ENCODE measurements at places on chromosomes 5 and 9.

- no peak for DNase-seq
Observed at GRCh38 chr5:160175438-160176218, 53.7 kb upstream of the FABP6 start.

DNA sequence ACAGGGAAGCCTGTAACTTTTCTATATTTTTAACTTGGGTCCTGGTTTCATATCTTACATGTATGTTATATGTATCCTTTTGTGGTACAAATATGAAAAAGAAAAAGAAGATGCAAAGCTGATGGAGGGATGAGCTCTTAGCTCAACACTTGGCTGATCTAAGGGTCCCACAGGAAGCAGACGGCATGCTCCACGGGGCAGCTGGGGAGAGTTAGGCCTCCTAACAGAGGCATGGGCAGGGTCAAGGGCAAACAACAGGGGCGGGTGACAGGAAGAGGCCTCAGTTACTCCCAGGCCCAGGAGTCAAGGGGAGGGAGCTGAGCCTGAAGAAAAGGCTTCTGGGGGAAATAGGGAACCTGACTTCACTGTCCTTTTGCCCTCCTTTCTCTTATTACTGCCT lies 287.2 kb downstream of the ZSWIM6 start:
- no peak for DNase-seq

DNA sequence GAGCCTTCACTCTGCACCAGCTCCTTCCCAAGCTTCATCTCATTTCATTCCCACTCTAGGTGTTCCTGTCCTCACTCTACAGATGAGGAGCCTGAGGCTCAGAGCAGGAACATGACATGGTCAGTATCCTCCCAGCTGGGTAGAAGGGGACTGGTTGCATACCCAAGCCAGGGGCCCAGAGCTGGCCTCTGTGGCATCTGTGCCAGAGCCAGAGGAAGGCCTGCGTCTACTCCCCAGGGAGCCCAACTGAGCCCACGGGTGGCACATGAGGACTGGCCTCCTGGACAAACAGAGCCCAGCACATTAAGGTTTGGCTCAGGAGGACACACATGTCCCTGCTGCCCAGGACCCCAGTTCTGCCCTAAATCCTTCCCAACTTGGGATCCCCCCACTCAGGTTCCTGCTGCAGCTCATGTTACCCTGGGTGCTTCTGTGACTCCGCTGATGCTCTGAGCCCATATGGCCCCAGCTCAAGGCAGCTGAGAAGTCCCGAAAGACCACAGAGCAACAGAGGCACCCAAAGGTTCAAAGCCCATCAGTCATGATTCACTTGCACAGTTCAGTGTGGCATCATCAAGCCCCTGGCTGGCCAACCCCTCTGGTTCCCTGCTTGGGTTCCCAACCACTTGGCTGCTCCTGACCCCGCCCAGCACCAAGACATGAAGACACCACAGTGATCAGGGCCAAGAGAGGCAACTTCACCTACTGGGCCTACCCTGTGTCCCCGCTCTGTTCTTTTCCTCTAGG lies 8.5 kb upstream of the NEURL1B start:
- DNase-seq = no peak

DNA sequence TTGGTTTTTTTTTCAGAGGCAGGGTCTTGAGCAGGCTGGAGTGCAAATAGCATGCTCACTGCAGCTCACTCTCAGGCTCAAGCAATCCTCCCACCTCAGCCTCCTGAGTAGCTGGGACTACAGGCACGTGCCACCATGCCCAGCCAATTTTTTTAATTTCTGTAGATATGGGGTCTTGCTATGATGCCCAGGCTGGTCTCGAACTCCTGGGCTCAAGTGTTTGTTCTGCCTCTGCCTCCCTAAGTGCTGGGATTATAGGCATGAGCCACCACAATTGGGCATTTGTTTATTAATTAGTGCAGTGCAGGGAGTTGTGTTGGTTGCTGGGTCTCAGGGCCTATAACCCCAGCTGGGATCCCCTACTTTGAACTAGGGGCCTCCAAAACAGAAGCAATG lies 47.0 kb downstream of the CXXC5 start:
- DNase-seq = no peak

DNA sequence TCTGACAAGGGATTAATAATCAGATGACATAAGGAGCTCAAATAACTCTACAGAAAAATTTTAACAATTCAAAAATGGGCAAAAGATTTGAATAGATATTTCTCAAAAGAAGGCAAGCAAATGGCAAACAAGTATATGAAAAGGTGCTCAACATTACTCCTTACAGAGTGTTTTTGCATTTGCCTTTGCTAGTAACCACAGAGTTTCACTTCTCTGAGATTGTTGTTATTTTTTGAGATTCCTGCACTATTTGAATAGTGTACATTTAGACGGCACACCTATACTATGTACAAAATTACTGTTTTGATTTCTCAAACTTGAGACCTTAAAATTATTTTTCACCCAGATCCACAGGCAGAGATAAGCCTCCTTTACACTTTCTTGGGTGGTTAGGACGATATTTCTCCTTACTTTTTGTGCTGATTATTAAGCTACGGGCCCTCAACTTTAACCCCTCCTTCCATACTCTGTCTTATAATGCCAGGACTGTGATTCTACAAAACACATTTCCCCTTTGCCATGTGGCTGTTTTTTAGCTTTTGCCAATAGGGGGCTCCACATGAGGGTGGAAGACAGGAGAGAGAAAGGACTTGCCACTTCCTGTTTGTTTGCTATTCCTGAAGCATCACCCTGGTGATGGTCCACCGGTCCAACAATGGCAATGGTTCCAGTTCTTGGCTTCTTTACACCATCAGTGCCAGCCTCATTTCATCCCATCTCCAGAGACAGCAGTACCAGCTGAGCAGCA lies 65.0 kb upstream of the DAP start:
- DNase-seq = no peak
